ENCODE measurements at places on chromosomes 7 and 10.

DNA sequence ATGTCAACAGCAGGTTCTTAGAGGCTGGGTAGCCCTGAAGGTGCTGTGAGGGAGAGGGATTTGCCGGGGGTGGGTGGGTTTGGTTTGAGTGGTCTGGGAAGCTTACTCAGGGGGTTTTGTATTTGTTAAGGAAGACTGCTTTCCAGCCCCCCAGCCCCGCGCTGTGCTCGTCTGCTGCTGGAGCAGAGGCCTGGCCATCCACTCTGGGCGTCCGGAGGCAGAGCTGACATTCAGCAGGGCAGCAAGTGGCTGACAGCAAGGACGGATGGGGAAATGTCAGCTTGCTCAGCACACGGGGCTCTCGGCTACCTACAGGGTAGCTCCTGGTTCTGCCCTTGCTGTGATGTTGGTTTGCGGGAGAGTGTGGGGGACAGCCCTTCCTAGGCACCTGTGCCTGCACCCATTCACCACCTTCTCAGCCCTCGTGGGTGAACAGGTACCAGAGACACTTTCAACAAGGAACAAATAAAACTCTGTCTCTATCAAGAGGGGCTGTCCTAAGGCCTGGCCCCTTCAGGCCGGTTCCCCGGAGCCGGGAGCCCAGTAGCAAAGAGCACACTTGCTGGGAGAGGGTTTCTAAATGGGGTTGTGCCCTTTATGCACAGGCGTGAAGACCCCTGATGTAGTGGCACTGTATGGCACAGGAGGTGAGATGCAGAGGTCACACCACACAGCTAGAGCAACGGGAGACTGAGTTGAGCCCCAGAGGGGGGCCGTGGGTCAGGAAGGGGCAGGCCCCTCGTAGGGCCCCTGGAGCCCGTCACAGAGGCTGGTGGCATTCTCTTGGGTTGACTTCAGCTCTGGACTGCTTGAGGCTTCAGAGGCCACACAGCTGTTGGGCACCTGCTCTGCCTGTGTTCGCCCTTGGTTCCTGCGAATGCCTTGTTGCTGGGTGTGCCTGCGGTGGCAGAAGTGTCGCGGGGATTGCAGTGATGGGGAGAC lies 72.2 kb upstream of the SHH start:
- no peak for DNase-seq

DNA sequence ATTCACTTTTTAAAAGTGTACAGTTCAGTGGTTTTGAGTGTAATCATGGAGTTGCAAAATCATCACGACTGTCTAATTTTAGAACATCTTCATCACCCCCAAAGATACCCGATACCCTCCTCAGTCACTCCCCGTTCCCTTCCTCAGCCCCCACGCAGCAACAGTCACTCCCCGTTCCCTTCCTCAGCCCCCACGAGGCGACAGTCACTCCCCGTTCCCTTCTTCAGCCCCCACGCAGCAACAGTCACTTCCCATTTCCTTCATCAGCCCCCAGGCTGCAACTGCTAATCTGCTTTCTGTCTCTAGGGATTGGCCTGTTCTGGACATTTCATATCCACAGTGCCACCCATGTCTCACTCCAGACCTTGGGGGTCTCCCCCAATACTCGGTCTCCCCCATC lies 161.6 kb upstream of the PPP2R2D start:
- no peak for DNase-seq

DNA sequence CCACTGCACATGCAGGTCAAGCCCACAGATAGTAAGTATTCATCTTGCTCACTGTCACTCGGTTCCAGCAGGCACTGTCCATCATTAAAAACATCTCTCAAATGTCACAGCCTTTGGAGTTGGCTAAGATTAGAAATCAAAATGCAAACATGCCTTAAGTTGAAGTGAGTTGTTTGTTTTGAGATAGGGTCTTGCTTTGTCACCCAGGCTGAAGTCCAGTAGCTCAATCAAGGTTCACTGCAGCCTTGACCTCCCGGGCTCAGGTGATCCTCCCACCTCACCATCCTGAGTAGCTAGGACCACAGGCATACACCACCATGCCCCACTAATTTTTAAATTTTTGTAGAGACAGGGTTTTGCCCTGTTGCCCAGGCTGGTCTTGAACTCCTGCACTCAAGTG lies 98.1 kb downstream of the EBF3 start:
- no peak for DNase-seq

DNA sequence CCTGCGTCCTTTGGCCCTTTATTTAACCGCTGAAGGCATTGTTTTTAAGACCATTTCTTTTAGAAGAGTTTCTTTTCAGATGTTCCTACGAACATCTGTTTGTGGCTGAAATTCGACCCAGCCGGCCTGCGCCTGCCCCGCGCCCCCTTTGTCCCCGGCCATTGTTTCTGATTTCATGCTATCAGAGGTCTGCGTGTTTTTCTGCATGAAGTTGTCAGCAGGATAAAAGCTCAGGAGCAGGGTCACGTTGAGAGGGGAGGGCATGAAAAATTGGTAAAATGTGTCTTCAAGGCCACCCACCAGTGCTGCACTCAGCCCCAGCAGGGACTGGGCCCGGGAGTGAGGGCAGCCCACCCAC lies 43.1 kb downstream of the NKX6-2 start:
- no peak for DNase-seq

DNA sequence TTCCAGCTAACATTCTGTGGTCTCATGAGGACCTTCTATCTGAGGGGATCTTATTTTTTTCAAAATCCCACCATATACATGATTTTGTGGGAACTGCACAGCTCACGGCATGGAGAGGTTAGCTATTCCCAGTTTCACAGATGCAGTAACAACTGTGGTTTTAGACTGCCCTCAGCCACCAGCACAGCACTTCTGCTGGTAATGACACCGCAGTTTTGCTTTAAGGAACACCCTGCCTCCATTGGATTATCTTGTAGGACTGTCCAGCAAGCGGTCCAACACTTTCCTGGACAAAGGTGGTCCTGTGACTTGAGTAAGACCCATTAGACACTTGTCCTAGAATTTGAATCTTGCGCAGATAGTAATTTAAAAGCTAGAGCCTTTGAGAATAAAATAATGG lies 65.3 kb upstream of the SMNDC1 start:
- no peak for DNase-seq

DNA sequence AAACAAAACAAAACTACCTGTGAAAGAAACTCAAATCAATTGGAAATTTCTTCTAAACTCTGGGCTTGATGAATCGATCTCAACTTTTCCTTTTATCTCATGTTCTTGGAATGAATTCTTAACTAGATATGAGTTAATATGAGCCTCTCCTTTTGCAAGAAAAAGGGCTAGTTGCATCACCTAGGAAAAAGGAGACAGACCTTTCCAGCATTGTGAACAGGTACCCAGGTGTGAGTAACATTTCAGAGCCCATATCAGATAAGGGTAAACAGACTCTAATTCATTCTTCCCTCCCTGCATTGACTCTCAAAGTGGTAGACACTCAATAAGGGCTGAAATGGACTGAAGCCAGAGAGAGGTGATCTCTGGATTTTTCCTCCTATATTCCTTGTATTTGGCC lies 103.8 kb upstream of the AGR3 start:
- DNase-seq = no peak

GRCh38 chr7:149770728-149771636 lies 2.4 kb downstream of the ZNF467 start:
- no peak for DNase-seq

GRCh38 chr7:142347091-142347490 lies 89.2 kb upstream of the PRSS58 start:
- no peak for DNase-seq

DNA sequence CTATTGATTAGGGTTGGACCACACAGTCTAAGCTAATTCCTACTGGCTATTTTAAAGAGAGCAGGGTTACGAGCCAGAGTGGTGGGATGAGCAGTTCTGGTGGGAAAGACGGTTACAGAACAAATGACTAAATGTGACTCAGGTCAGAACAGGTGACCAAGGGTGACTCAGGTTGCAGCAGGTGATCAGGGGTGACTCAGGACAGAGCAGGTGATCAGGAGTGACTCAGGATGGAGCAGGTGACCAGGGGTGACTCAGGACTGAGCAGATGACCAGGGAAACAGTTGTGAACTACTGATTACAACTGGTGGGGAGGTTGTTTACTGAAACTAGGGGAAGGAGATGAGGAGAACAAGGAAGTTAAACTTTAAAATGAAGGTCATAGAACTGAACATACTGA lies 366.3 kb downstream of the ABCA13 start:
- DNase-seq = no peak

DNA sequence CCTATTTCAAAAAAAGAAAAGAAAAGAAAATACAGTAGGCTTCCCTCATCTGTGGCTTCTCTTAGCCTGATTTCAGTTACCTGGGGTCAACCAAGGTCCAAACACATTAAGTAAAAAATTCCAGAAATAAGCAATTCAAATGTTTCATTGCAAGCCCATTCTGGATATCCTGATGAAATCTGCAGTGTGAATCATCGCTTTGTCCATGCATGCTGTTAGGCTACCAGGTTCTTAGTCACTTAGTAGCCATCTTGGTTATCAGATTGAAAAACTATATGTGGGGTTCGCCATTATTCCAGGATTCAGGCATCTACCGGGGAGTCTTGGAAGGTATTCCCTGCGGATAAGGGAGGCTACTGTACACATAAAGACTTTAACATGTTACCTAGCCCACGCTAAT lies 991 bp upstream of the FAM204A start:
- DNase-seq = no peak

- no peak for DNase-seq
These were observed 16.1 kb upstream of the C10orf71 start for GRCh38 chr10:49282879-49283341.

- no peak for DNase-seq
These were observed 758.9 kb downstream of the GRM8 start for GRCh38 chr7:126493801-126494200.

GRCh38 chr7:40298421-40298820 lies 163.6 kb downstream of the SUGCT start:
- DNase-seq = no peak

DNA sequence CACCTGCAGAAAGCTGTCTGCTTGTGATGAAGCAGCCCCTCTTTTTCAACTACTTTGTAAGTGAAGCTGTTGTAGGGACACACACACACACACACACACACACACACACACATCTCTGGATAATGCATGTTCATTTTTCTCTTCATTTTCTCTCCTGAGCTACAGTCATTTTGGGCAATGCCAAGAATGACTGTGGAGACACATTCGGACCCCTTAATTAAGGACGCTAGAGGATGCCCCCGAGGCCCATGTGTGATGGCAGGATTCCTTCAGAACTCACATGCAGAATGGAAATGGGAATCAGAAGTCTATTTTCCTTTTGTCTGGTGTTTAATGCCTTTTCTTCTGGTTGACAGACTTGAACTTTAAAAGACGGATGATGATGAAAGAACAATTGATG lies 56.6 kb downstream of the CLRN3 start:
- DNase-seq = no peak

DNA sequence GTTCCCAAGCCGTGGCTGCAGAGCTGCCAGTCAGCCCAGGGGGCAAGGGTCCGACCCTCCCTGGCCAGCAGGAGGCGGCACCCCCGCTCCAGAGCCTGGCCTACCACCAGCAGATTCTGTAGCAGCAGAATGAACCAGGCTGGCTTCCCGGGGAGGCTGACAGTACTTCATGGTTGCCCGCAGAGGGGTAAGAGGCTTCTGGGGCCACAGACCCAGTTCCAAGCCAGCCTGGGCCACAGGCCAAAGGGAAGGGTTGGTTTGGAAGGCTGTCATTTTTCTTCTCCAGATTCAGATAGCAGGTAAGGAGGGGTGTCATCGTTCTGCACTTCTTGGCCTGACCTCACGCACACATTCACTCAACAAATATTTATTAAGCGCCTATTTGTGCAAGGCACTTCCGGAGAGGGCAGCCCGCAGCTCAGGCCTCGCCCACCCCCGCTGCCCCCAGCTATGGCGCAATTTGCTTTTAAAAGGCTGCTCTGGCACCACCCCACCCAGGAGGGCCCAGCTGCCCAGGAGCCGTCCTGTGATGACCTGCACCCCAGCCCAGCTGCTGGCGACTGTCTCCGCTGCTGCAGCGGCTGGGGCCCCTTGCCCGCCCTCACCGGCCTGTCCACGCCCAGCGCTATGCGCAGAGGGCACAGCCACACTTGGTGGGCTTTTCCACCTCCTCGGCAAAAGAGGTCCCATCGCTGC lies 168.5 kb downstream of the LCOR start:
- no peak for DNase-seq

DNA sequence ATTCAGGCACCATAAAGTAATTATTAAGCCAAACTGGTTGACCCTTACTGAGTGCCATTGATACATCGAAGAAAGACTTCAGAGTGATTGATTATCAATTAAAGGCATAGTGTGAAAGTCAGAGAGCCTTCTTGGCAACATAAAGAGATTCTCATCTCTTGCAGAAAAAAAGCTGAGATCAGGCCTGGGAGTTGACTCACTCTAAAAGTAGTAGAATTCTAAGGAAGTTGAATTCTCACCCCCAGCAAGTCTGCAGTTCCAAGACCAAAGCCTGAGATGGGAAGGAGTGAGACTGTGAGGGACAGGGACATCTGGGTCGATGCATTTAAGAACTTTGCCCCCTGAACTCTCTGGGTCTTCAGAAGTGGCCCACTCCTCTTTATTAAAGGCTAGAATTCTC lies 21.6 kb upstream of the ERCC6 start:
- no peak for DNase-seq

DNA sequence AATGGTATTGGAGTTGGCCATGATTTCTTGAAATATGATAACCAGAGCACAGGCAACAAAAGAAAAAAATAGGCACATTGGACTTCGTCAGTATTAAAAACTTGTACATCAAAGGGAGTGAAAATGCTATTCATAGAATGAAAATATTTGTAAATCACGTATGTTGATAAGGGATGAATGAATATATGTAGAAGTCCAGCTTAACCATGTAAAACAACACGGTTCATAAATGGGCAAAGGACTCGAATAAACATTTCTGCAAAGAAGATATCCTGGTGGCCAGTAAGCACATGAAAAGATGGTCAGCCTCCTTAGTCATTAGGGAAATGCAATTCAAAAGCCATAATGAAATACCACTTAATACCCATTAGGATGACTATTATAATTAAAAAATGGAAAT lies 68.1 kb downstream of the WAC start:
- DNase-seq = no peak

DNA sequence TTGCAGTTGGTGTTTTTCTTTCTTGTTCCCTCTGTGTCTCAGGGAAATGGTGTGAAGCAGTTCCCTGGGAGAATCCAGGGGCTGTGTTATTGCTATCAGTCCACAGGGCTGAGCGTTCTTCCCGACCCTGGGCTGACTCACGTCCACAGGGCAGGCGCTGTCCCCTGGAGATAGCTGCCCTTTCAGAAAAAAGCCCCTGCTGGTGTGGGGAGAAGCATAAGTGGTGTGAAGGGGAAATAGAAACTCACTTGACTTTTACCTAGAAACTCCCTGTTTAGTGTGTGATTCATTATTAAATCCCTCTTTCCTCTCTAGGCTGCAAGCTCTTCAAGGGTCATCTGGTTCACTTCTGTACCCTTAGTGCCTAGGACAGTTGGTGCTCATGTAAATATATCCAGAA lies 63.3 kb upstream of the SMNDC1 start:
- DNase-seq = no peak

DNA sequence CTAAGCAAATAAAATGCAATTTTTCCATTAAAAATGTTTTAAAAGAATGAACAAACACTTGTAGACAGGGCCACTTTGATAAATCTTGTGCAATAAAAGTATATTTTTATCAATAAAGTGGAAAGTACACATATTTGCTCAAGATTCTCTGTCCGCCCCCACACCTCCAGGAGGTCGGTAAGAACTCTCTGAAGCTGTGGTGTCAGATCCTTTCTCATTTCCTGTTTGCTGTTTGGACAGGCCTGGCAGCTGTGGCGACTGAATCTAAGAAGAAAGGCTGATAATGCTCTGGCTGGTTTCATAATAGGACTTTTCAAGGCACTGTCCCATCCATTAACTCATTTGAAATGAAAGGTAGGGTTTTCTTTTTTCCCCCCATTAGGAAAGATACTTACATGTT lies 15.3 kb upstream of the ASB4 start:
- DNase-seq = no peak

GRCh38 chr10:74061104-74061503 lies 63.2 kb downstream of the VCL start:
- DNase-seq = no peak
